ENCODE measurements at places on chromosomes 11 and 22. TPM values are rescaled to one million over a fixed set of nuclear protein-coding genes. Genes with fewer than 3 reads are reported as not detected.

DNA sequence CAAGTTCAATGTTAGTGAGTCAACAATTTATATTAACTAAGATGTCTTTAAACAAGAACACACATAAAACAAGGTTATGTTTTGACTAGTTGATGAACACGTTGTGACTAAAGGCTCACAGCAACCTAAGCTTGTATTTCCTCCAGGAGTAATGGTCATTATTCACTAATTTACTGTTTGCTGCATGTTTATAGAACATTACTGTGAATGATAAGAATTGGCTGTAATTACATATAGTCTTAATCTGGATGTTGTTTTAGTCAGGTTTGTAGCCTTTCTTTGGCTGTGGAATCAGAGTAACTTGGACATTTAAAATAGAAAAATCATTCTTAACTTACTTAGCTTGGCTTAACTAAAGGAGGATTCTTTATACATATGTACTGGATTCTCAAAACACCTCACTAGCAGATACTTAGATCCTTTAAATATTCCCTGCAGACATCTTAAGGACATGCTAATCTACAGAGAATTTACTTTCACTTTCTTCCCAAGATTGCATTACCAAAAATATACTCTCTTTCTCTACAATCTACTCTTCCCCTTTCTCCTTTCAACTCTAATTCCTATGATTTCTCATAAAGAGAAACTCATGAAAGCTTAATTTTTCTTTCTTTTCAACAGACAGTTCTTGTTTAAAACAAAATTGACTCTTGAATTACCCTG lies 319.7 kb upstream of the CTSC start:
- no peaks in the 10 kb centered on the region for H3K36me3 ChIP-seq
- H3K27me3 ChIP-seq = no peaks in the 10 kb centered on the region
- no peak overlapping the region for H3K27ac ChIP-seq
- no peak for DNase-seq

DNA sequence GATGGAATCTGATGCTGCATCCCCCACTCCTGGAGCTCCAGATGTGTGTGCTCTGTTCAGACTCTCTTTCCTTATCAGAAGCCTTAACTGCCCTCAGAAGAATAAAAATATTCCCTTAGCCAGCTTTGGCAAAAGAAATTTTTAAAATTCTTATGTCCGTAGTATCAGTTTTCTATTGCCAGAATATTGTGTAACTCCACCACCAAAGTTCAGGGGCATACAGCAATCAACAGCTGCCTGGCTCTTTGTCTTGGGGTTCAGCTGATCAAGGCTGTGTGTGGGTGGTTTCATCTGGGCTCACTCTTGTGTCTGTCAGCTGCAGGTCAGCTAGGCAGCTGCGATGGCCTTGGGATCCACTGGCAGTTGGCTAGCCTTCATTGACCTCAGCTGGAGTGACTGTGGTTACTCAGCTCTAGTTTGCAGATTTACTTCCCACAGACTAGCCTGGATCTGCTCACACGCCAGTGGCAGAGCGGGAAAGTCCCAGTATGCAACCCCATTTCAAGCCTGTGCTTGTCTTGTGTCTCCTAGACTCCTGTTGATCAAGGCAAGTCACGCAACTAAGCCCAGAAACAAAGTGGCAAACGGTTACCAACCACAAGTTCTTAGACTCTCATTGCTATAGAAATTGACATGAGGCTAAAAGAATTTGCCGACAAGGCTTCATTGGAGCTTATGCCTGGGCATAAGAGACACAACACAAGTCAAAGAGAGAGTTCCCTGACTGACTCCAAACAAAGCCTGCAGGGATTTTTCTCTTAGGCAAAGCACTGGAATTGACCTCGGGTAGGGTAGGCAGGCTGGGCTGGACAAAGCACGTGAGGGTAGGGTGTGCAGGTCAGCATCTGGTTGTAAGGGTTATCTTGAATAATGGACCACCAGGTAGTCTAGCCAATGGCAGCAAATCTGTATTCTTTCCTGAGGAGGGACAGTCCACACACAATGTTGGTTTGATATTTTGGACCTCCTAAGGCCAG lies 7.5 kb downstream of the TMEM138 start:
- no peaks in the 10 kb centered on the region for H3K27me3 ChIP-seq
- H3K4me1 ChIP-seq = no peaks in the 10 kb centered on the region
- no peak for DNase-seq
- no peak overlapping the region for H3K4me3 ChIP-seq

- H3K4me1 ChIP-seq = peaks cover 8% of the 10 kb centered on the region
- H3K27me3 ChIP-seq = no peaks in the 10 kb centered on the region
- no peak overlapping the region for H3K27ac ChIP-seq
- peak; percentile 48 for DNase-seq
These were observed 17.3 kb downstream of the TRAF6 start for GRCh38 chr11:36492724-36493304.

DNA sequence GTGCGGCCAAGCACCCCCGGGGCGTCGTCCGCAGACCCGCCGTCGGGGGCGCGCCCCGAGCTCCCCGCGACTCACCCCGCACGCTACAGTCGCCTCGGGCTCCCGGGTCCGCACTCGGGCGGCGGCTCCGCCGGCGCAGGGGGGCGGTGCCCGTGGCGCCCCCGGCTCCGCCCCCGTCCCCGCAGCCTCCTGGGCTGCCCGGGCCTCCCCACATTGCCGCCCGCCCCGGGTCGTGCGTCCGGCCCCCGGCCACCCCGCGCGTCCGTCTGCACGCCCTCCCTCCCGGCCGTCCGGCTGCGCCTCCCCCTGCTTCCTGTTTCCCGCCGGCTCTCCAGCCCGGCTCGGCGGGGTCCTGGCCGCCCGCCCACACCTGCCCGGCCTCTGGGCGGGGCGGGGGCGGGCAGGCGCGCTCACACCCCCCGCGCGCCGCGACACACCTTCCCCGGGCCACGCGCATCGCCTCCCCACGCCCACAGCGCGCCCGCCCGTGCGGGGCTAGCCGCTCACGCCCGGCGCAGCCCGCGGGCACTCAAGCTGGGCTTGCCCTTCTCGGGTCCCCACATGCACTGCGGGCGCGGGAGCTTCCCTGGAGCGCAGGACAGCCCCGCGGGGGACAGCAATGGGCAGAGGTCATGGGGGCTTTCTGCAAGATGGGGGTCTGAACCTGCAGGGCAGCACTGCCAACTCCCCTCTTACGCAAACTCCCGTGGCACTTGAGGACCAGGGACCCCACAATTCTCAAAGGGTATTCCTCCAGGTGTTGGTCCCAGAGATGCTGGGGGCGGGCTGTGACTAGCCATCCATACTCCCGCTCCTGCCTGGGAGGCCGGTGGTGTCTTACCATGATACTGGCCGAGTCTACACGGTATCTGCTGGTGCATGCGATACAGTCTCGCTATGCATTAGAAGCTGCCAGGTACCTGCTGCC lies at the start of gene CARD10:
Gene CARD10, minus strand, starts transcription at position 148 of the 928 bp plus-strand sequence. CDS start 215 bp downstream, outside the sequence.
- peak within 1 kb of the TSS; percentile 43 for H3K4me3 ChIP-seq
- no peaks in the 10 kb centered on the region for H3K36me3 ChIP-seq
- no peak within 1 kb of the TSS for H3K27ac ChIP-seq
- DNase-seq = no peak
- H3K4me1 ChIP-seq = peaks cover 6% of the 10 kb centered on the region
- no peaks in the 10 kb centered on the region for H3K27me3 ChIP-seq

- no peak for DNase-seq
- no peak overlapping the region for H3K27ac ChIP-seq
- no peaks in the 10 kb centered on the region for H3K36me3 ChIP-seq
- no peak overlapping the region for H3K4me3 ChIP-seq
- peaks cover 6% of the 10 kb centered on the region for H3K4me1 ChIP-seq
- no peaks in the 10 kb centered on the region for H3K27me3 ChIP-seq
These were observed 1.0 kb upstream of the TUBA8 start for GRCh38 chr22:18109410-18110193.

GRCh38 chr11:58578136-58578634 lies 678 bp upstream of the ZFP91 start:
- peak overlapping the region; percentile 99 for H3K4me3 ChIP-seq
- no peaks in the 10 kb centered on the region for H3K36me3 ChIP-seq
- peak overlapping the region; percentile 98 for H3K27ac ChIP-seq
- no peak for DNase-seq

GRCh38 chr11:68948496-68948895 lies 32.3 kb downstream of the MRGPRD start:
- H3K36me3 ChIP-seq = no peaks in the 10 kb centered on the region
- no peaks in the 10 kb centered on the region for H3K27me3 ChIP-seq
- no peaks in the 10 kb centered on the region for H3K4me1 ChIP-seq
- H3K27ac ChIP-seq = no peak overlapping the region
- no peak overlapping the region for H3K4me3 ChIP-seq
- no peak for DNase-seq

GRCh38 chr11:57222239-57222638 lies 14.8 kb downstream of the APLNR start:
- H3K27ac ChIP-seq = no peak overlapping the region
- H3K36me3 ChIP-seq = no peaks in the 10 kb centered on the region
- no peak overlapping the region for H3K4me3 ChIP-seq

DNA sequence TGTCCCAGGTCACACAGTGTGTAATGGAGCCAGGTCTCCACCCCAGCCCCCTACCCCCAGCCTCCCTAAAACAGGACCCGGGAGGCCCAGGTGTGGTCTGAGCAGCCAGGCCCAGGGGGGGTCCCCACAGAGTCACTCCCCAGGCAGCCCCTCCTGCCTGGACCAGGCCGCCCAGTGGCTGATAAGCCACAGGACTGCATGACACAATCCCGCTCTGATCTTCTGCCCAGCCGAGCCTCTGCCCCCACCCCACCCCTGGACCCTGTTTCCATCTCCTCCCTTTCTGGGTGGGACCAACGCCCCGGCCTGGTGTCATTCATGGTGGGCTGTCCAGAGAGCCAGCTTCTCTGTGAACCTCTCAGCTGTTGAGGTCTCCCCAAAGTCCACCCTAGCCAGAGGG lies 7.8 kb upstream of the LIF start:
- no peak overlapping the region for H3K4me3 ChIP-seq
- no peaks in the 10 kb centered on the region for H3K4me1 ChIP-seq
- no peak for DNase-seq
- H3K36me3 ChIP-seq = no peaks in the 10 kb centered on the region
- H3K27me3 ChIP-seq = no peaks in the 10 kb centered on the region

- H3K27ac ChIP-seq = no peak overlapping the region
- no peaks in the 10 kb centered on the region for H3K4me1 ChIP-seq
- H3K27me3 ChIP-seq = no peaks in the 10 kb centered on the region
- H3K4me3 ChIP-seq = no peak overlapping the region
These were observed 19.1 kb downstream of the ARHGEF17 start for GRCh38 chr11:73326929-73327811.

- peaks cover 2% of the 10 kb centered on the region for H3K4me1 ChIP-seq
- H3K27me3 ChIP-seq = no peaks in the 10 kb centered on the region
- no peaks in the 10 kb centered on the region for H3K36me3 ChIP-seq
- no peak overlapping the region for H3K27ac ChIP-seq
- H3K4me3 ChIP-seq = no peak overlapping the region
- DNase-seq = no peak
These were observed 7.9 kb upstream of the GAB2 start for GRCh38 chr11:78425399-78426070.

- H3K27ac ChIP-seq = peak overlapping the region; percentile 35
- no peaks in the 10 kb centered on the region for H3K27me3 ChIP-seq
- peaks cover 42% of the 10 kb centered on the region for H3K4me1 ChIP-seq
- DNase-seq = no peak
- no peaks in the 10 kb centered on the region for H3K36me3 ChIP-seq
These were observed 12.0 kb downstream of the YWHAH start for GRCh38 chr22:31956360-31956759.

DNA sequence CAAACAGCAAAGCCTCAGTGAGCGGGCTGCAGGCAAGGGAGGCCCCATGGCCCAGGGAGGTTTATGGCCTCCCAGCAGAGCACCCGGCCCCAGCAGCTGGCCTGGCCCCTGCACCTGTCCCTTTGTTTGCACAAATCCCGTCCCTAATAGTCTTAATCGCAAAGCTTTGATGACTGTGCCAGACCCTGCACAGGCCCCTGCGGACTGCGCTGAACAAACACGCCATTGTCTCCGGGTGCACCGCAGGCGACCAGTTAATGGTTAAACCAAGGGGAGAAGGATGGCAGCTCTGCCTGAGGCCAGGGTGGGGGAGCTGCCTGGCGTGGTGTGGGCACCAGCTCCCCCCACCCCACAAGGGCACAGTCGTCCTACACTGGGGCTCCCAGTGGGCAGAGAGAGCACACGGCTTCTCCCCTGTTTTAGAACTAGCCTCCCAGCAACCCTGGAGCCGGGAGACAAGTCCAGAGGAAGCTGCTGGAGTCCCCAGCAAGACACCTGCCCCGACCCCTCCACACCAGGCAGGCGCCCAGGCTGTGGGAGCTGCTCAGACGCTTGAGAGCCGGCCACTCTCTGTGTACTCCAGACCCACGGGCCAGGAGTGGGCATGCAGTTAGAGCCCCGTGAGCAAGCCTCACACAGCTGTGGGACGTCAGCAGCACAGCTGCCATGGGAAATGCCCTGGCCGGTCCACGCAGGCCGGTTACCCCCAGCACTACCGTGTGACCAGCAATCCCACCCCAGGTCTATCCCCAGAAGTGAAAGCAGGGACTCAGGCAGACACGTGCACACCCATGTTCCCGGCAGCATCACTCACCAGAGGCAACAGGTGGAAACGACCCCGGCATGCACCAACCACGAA lies 39.7 kb upstream of the TH start:
- H3K36me3 ChIP-seq = no peaks in the 10 kb centered on the region
- H3K4me3 ChIP-seq = no peak overlapping the region
- DNase-seq = no peak
- no peaks in the 10 kb centered on the region for H3K27me3 ChIP-seq
- H3K27ac ChIP-seq = no peak overlapping the region
- no peaks in the 10 kb centered on the region for H3K4me1 ChIP-seq

GRCh38 chr22:50367778-50368500 lies 24.8 kb downstream of the PPP6R2 start:
- no peak for DNase-seq
- H3K27ac ChIP-seq = no peak overlapping the region
- H3K27me3 ChIP-seq = no peaks in the 10 kb centered on the region
- H3K4me3 ChIP-seq = no peak overlapping the region
- H3K36me3 ChIP-seq = no peaks in the 10 kb centered on the region

DNA sequence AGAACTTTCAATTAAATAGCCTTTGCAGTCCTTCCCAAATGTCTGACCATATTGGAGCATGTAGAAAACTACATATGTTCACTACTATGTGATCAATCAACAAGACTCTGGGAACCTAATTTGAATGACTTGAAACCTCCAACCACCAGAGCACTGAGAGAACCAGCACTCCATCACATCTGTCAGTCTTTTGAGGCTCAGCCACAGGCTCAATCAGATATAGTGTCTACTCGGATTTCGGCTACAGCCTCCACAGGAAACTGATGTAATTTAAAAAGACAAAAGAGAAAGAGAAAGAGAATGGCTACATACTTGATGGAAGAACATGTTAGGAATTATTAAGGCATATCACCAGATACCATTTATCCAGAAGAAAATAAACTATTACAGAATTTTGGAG lies 859.0 kb downstream of the FAM181B start:
- no peaks in the 10 kb centered on the region for H3K27me3 ChIP-seq
- peak; percentile 12 for DNase-seq
- H3K36me3 ChIP-seq = no peaks in the 10 kb centered on the region

DNA sequence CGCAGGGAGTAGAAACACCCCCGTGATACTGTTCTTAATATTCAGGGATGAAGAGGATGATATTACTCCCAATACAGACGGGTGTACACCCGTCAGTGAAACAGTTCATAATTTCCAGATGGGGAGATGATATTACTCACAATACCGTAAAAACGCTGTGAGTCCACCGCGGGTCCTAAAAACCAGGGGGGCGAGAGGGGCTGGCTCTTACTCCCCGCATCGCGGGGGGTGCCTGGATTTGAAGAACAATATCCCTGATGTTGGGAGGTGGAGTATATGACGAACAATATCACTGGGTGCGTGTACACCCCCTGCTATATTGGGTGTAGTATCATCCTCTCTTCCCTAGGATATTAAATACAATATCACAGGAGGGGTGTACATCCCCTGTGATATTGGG lies 20.5 kb upstream of the APOL5 start:
- no peaks in the 10 kb centered on the region for H3K36me3 ChIP-seq
- no peak overlapping the region for H3K27ac ChIP-seq
- H3K4me3 ChIP-seq = no peak overlapping the region
- DNase-seq = peak; percentile 32
- no peaks in the 10 kb centered on the region for H3K4me1 ChIP-seq

Gene SHISAL1
- total RNA-seq = not detected

Gene C11orf42
- not detected for total RNA-seq

Gene PKP3
- total RNA-seq = not detected

Gene CCDC73
- total RNA-seq = not detected

All from naive thymus-derived CD4-positive, alpha-beta T cell (primary cell).